ENCODE measurements at places on chromosomes 5 and 9.
A peak's percentile ranks its signal among the peaks of the same experiment; 100 is the strongest.

GRCh38 chr9:114112778-114113584, 13.9 kb upstream of the KIF12 start:
- no peak for DNase-seq

DNA sequence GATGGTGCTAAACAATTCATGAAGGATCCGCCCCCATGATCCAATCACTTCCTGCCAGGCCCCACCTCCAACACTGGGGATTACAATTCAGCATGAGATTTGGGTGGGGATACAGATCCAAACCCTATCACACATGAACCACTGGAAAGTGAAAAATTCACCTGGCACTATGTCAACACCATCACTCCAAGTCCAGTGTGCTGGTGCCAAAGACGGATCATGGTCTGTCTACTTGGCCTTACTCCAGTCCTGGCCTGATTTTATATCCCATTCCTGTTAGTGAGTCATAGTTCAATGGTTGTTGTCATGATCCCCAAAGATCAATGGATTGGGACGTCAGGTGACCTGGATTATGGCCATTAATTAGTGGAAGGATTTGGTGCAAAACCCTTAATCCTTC, 147.4 kb upstream of the RPS23 start:
- DNase-seq, result no peak

GRCh38 chr9:107455425-107456135, 34.0 kb downstream of the KLF4 start:
- no peak for DNase-seq

GRCh38 chr5:923281-923873, 30.7 kb downstream of the TRIP13 start:
- peak; percentile 32 for DNase-seq

- no peak for DNase-seq
Observed at GRCh38 chr9:127159949-127160610, 37.6 kb upstream of the ANGPTL2 start.

DNA sequence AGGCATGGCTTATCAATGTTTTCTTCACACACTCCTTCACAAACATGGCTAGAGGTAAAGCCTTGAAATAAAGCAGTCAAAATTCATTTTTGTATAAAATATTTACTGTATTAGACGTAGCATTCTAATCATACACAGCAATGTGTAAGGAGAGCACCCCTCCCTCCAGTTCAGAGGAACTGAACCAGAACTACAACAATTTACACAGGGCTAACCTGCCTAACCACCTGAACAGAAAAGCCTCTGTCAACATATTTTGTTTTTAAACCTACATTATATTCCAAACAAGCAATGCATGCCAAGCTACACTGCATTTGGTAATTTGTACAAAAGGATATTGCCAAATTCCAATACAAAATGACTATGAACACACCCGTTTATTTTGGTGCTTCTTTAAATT, 41.6 kb downstream of the MLLT3 start:
- DNase-seq, result no peak

DNA sequence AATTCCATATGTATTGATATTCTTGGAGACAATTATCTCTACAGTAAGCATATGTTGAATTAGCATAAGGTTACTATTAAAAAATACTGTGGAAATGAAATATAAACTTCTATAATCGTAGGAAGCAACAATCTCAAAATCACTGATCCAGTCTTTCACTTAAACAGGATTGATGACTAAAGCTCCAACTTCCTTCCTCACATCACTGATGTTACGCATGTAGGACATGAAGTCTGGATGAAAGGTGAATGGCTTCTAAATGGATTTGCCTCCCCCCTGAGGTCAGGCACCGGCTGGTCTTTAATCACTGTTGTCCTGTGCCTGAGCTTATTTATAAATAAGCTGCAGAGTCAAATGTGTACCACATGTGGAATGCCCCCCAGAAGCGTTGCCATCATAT, 157.1 kb upstream of the NFIB start:
- no peak for DNase-seq

- no peak for DNase-seq
Observed at GRCh38 chr5:98941131-98941883, 12.5 kb upstream of the CHD1 start.

DNA sequence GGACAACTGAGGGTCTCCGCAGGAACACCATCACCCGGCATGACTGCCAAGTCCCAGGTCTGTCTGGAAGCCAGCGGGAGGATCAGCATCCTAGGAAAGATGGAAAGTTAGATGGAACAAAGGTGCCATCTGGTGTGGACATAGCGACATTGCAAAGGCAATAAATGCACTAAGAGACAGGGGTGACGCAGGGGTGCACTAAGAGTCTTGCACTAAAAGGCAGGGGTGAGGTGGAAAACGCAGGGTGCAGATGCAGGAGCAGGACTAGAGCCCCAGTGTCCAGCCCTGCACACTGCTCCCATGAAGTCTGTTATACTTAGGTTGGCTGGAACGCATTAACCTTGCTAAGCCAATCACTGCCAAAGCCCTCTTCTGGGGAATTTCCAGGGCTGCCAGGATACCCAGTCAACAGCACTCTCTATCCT, 15.5 kb downstream of the ATOX1 start:
- no peak for DNase-seq

GRCh38 chr5:153456993-153457392, 33.5 kb upstream of the GRIA1 start:
- no peak for DNase-seq

GRCh38 chr5:143501310-143502044, 98.0 kb upstream of the NR3C1 start:
- DNase-seq, result no peak

- no peak for DNase-seq
Observed at GRCh38 chr9:3628239-3628638, 102.4 kb upstream of the RFX3 start.

DNA sequence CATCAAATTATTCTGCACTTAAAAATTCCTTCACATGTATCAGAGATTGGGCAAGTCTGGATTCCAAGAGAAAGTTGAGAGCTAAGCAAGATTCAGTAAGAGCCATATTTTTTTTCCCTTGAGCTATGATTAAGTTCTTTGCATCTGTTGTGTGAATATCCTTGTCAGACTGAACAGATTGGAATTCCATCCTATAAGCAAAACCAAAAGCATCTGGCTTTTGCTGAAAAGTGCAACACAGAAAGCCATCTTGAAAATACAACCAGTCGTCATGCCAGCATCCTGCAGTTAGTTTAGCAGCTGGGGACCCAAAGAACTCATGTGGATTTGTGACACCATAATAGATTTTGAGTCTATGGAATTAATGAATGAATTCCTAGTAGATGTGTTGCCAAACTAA, 316.9 kb downstream of the MTRR start:
- no peak for DNase-seq

DNA sequence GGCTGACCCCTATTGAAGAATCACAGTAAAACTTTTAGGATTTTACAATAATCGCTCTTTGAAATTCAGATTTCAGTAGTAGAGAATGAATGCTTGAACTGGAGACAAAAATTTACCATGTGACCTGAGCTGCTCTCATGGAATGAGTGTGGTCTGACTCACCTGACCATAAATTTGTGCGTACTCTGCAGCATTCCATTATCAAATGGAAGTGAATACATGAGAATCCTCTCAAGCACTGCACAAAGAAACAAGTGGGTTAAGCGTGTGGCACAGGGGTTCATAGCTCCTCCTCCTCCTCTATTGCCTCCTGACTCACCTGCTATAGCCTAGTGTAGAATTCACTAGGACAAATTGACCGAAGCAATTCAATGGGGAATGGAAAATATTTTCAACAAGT, 269.8 kb upstream of the CDH9 start:
- no peak for DNase-seq

DNA sequence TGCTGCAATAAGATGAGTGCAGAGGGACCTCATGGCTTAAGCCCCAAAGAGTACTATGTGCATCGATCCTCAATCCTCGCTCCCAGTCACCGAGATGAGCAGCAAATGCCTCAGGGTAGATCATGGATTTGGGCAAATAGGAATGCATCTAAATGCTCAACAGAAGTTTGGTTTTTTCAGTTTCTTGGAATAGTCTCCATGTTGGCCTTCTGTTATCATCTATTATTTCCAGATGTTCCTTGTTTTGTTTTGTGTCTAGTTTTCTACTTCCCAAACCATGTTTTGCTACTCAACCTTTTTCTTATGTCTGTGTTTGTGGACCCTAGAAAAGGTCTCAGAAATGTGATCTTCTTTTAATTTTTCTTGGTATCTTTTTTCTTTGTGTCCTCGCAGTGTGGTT, 43.5 kb upstream of the RASGRF2 start:
- no peak for DNase-seq

- no peak for DNase-seq
Observed at GRCh38 chr5:141515141-141515540, 26.3 kb downstream of the PCDHGC5 start.

GRCh38 chr5:83345423-83345822, 126.1 kb upstream of the VCAN start:
- no peak for DNase-seq

- DNase-seq, result no peak
Observed at GRCh38 chr5:174067499-174067898, 22.0 kb downstream of the NSG2 start.
